ENCODE measurements at places on chromosomes 5 and 9.
A peak's percentile ranks its signal among the peaks of the same experiment; 100 is the strongest.

- DNase-seq = no peak
Measured at GRCh38 chr5:171318026-171318425, 9.0 kb downstream of the TLX3 start.

GRCh38 chr9:87812375-87813118 is 70.1 kb upstream of the SPATA31E1 start:
- DNase-seq = peak; percentile 4

- DNase-seq = no peak
Measured at GRCh38 chr9:37944671-37945481, 40.9 kb upstream of the SLC25A51 start.

DNA sequence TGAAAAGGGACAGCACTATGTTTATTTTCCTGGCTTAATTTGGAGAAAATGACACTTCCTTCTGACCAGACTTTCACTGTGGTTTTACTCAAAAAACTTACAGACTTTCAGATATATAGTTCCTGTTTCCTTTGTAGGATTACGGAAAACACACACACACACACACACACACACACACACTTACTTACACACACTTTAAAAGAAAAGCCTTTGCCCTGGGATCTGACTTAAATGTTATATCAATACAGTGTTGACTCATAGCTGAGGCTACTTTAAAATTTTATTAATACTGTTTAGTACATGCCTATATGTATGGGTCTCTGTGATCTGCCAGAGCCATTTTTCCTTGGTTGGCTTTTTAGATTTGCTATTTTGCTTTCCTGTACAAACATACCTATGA is 758.3 kb downstream of the DNAH5 start:
- no peak for DNase-seq

- DNase-seq = no peak
Measured at GRCh38 chr5:150489360-150490295, 18.3 kb upstream of the NDST1 start.

- no peak for DNase-seq
Measured at GRCh38 chr9:110110154-110110553, 97.8 kb downstream of the C9orf152 start.

GRCh38 chr5:125578551-125578950 is 832.1 kb upstream of the ZNF608 start:
- DNase-seq = no peak

DNA sequence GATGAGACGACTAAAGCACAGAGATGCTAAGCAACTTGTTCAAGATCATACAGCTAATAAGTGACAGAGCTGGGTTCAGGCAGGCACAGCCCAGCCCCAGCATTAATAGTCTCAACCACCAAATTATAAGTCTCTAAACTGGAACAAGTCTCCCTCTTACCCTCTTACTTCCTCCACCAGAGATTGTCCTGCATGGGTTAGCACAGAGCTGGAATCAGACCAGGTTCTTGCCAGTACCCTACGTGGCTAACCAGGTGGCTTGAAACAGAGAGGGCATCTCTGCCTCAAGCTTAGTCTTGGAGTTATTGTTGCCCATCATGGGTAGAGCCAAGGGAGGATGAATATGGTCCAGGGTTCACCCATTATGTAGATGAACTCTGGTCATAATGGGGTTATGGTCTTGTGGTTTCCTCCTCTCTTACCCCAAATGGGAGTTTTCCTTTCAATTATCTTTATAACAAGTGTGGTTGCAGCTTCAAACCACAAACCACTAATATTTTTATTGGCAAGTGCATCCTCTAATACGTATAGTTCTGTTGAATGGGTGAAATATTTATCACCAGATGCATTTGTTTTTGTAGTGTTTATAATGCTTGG is 8.3 kb upstream of the XPA start:
- no peak for DNase-seq

GRCh38 chr5:3837506-3837905 is 241.9 kb downstream of the IRX1 start:
- no peak for DNase-seq

- DNase-seq = no peak
Measured at GRCh38 chr5:1752881-1753280, 46.8 kb downstream of the MRPL36 start.

DNA sequence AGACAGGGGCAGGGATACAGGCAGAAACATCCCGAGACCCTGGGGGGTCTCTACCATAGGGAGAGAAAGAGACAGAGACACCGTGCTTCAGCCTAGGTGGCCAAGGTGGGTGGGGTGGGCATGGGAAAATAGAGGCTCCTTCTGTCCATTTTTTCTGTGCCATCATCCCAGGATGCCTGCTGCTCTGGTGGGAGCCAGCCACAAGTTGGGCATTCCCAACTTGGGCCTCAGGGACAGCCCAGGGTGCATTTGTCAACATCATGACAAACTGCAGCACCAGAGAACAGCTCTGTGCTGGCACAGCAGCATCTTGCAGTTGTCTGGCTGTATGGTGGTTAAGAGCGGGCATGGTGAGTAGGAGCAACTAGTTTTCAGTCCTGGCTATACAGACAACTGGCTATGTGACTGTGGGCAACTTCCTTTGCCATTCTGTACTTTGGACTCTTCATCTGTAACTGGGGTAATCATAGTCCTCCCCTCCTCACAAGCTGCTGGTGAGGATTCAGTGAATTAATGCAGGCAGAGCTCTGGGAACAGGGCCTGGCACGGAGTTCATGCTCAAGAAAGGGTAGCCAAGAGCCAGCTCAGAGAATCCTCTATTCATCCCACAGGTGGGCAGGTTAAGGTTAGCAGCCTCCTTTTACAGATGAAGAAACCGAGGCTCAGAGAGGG is 100.4 kb downstream of the RGS3 start:
- no peak for DNase-seq

DNA sequence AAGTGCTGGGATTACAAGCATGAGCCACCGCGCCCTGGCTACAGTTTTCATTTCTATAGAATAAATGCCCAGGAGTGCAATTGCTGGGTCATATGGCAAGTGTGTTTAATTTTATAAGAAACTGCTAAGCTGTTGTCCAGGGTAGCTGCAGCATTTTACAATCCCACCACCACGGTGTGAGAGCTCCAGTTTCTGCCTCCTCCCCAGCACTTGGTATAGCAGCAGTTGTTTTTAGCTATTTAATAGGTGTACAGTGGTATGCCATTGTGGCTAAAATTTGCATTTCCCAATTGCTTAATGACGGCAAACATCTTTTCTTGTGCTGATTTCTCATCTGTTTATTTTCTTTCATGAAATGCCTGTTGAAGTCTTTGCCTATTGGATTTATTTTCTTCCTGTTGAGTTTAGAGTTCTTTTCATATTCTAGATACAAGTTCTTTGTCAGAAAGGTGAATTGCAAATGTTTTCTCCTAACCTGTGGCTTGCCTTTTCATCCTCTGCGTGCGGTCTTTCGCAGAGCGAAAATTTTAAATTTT is 100.3 kb downstream of the NDFIP1 start:
- no peak for DNase-seq

GRCh38 chr5:96001262-96001661 is 39.6 kb upstream of the ELL2 start:
- DNase-seq = no peak

All from SHP77 (cell line).